ENCODE measurements at places on chromosomes 3 and 15.

DNA sequence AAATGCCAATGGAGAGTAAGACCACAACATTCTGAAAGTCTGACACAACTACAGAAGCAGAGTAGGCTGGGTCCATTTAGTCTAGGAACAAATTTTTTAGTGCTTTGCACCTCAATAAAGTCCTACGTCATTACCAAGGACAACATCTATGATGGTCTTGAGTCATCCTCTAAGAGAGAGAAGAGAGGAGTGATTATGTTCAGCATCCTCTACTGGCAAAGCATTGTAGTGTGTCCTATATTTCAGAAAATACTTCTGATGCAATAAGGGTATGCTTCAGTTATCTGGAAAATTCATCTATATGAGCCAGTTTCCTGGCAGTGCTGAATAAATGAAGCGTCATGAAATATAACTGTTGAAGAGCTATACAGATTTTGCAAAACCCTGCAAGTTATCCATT is 95.6 kb downstream of the P2RY1 start:
- DNase-seq: no peak

DNA sequence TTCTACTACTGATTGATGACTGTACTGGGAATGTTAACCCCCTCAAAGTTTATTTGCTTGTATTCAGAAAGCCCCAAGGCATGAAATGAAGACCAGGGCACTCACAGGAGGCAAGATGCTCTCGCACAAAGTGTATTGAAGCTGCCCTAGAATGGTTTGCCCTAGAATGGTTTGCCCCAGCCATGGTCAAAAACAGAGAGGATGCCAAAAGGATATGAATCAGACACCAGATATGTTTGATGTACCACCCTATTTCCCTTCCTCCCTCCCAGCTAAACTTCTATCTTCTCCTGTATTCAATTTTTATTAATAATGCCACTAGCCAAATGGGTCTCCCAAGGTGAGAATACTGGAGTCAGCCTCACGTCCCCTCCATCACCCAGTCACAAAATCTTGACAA is 101.3 kb downstream of the TMCO5A start:
- DNase-seq: no peak

GRCh38 chr15:50740955-50741354 is 24.6 kb downstream of the SPPL2A start:
- no peak for DNase-seq

DNA sequence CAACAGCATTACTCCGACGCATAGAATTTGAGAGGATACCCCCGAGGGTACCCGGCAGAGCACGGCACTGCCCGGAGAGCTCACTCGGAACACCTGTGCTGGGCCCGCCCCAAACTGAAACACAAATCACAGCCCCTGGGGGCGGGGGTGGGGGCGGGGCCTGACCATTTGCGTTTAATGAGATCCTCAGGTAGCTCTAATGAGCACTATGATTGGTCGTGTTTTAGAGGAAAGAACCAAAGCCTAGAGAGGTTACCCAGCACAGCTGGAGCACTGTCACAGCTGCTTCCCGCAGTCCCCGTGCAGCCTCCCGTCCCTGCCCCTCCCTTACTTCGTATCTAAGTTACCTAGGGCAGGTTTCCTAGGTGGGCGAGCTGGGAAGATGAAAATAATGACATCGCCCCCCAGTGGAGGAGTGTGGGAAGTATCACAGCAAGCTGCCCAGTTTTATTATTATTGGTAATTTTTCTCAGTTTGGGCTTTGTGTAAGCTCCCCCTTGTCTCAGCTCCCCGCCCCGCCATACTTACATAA is 187.1 kb downstream of the PDE8A start:
- DNase-seq: peak; percentile 47

- no peak for DNase-seq
These were observed 31.7 kb downstream of the TMEM212 start for GRCh38 chr3:171874879-171875278.

GRCh38 chr3:25782938-25783660 is at the start of gene NGLY1:
Gene NGLY1 (minus strand): TSS chr3:25783443. CDS start chr3:25783390, 53 bp downstream.
- DNase-seq: peak; percentile 87

DNA sequence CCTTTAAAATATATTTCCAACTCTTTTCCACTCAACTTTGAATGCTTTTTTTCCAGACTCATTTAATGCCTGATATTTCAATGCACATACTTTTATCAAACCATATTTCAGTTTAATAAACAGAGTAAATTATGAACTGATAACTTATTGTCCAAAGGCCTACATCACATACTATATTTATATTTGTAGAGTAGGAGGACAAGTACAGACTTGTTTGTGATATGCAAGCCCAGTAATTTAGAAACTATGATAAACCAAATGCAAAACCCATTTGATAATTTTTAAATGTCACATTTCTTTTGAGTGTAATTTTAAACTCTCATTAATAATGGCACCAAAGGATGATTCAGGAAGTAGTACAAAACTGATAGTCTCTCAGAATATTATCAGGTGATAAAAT is 3.3 kb downstream of the RFX7 start:
- no peak for DNase-seq

All from CD4-positive, alpha-beta T cell treated with Interleukin-21 for 1 hour (primary cell).